NCI-H460 (cell line): ENCODE measurements at places on chromosomes 2 and 18. TPM values are rescaled to one million over a fixed set of nuclear protein-coding genes. Genes with fewer than 3 reads are reported as not detected.

The TRMT61B gene
- total RNA-seq: 22.4 and 29.4 TPM in 2 replicates

The HOXD13 gene
- total RNA-seq: 4.7 and 5.2 TPM in 2 replicates

- no peak for DNase-seq
These were observed 191.4 kb upstream of the CHAC2 start for GRCh38 chr2:53576166-53576565.

DNA sequence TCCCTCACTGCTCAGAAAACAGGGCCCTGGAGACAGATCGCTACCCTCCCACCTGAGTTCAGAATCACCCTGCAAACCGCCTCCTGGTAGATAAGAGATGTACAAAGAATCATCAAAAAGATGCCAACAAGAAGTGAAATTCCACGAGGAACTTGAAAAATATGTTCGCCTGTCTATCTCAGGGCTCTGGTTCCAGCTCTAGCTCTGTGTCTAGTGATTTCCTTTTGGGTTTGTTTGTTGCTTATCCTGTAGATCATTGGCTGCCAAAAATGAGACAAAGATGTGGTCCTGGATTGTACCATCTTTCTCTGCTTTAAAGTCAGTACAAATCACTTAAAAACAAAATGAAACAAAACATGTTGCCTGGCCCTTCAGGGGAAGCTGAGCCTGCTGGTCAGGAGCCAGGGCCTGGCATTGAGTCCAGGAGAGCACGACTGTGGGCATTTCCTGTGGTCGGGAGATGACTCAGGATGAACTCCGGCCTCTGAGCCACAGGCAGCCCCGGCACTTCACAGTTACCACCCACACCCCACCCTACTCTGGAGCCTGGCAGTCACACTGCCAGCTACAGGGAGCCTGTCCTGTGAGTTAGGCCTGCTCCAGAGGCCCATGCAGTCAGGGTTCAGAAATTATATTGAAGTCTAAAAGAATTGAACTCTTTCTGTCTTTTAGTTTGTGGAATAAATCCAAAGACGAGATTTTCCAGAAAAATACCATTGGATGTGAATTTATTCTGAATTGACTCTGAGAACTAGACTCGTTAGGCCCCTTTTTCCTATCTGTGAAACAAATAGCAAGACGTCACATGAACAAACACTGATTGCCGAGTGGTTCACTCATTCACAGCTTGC lies 8.0 kb upstream of the ITGB6 start:
- peak; percentile 90 for DNase-seq

- DNase-seq: no peak
These were observed 3.7 kb downstream of the ODC1 start for GRCh38 chr2:10444463-10444862.

DNA sequence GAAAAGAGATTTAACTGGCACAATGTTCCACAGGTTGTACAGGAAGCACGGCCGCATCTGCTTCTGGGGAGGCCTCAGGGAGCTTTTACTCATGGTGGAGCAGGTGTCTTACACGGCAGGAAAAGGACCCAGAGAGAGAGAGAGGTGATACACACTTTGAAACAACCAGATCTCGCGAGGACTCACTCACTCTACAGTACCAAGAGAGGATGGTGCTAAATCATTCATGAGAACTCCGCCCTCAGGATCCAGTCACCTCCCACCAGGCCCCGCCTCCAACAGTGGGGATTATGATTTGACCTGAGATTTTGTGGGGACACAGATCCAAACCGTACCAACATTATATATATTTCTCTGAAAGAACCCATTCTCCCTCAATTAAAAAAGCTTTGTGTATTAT lies 79.7 kb upstream of the DOCK10 start:
- no peak for DNase-seq

GRCh38 chr18:54023471-54023870 lies 201.0 kb downstream of the MBD2 start:
- no peak for DNase-seq

The ELOA2 gene
- not detected in 2 replicates for total RNA-seq

- no peak for DNase-seq
These were observed 1.2 kb downstream of the MEX3C start for GRCh38 chr18:51196118-51196810.

DNA sequence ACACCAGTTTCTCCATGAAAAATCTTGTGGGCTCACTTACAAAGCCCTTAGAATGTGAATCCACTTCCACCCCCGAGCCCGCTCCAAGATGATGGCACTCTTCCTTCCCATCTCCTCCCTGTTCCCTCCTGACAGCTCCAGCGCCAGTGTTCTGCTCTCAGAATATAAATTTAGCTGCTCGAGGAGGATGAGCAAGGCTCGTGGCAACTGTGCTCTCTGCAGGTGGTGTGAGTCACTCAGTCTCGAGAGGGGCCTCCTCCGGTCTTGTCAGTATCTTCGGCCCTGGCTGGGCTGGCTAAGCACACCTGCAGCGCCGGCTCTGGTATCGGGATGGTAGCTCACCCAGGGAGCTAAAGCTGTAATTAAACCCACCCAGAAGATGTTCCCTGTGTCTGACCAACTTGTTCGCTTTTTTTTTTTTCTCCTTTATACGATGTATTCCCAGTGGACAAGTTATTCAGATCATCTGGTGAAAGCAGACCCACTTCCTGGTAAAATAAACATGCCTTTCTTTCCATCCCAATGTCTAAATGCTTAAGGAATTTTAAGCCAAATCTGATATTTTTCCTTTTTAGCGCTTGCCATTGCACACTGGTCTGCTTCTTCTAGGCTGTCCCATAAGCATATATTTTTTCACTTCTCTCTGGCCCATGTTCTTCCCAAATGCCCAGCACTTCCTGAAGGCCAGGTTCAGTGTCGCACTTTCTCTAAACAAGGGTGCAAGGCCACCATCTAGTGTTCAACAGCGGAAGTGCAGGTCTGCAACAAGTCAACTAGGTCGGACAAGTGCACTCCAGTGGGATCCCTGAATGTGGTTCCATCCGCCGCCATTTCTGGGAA lies 31.4 kb upstream of the YPEL5 start:
- peak; percentile 76 for DNase-seq

GRCh38 chr18:43777636-43778304 lies 500.5 kb upstream of the SYT4 start:
- DNase-seq: no peak

The KIF1A gene
- total RNA-seq: 0.37 and 0.63 TPM in 2 replicates

The MBOAT2 gene
- 3.8 and 4.9 TPM in 2 replicates for total RNA-seq

The TFCP2L1 gene
- 0.02 and 0.09 TPM in 2 replicates for total RNA-seq

- DNase-seq: peak; percentile 14
These were observed 167.4 kb downstream of the THSD7B start for GRCh38 chr2:136932700-136933099.

GRCh38 chr18:30618567-30618966 lies 424.0 kb downstream of the DSC3 start:
- DNase-seq: no peak

The IL37 gene
- total RNA-seq: 0.75 TPM in 1 of 2 replicates, not detected in the other

- no peak for DNase-seq
These were observed 61.3 kb downstream of the SMAD4 start for GRCh38 chr18:51091270-51091669.

DNA sequence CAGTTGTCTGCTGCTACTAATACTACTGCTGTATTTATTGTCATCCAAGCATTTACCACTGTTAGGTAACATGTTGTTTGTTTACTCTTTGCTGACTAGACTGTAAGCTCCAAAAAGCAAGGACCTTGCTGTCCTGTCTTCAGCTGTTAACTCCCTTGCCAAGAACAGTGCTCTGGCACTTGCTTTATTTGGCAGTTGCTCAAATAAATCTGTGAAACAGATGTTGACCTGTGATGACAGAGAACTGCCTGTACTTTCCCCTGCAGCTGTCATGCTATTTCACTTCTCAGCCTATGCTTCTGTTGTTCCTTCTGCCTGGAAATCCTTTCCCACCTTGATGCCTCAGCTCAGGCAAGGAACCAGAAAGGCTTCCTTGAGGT lies 181.2 kb downstream of the ATAD2B start:
- DNase-seq: no peak

- no peak for DNase-seq
These were observed 294.3 kb downstream of the SRBD1 start for GRCh38 chr2:45316576-45317338.

- DNase-seq: no peak
These were observed 6.5 kb upstream of the ACTG2 start for GRCh38 chr2:73886357-73886756.

GRCh38 chr18:69978732-69979715 lies 31.4 kb upstream of the CD226 start:
- DNase-seq: no peak

DNA sequence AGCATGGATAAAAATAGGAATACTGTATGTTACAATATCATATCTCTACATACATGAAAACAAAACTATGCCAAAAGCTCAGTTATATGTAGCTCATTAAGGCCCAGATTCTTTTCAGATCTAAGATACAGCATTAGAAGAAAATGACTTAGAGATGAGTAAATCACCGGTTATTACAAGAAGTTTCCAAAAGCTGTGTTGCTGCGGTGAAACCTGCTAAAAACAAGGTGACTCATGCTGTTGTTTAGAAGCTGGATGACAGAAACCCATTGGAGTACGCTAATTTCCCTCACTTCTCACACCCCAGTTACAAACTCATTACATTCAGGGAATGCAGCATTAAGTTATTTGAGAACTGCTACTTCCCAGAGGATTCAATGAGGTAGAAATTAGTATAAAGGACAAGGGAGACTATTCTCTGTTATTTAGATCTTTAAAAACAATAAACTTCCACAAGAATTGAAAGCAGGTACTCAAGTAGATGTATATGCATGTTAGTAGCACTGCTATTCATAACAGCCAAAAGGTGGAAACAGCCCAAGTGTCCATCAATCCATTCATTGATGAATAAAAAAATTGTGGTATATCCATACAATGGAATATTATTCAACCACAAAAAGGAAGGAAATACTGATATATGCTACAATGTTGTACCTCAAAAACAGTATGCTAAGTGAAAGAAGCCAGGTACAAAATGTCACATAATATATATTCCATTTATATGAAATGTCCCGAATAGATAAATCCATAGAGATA lies 32.6 kb downstream of the RBKS start:
- no peak for DNase-seq

The MAL gene
- total RNA-seq: not detected in 2 replicates

GRCh38 chr2:25380586-25381375 lies 39.1 kb upstream of the DNMT3A start:
- no peak for DNase-seq

The RNF125 gene
- 2.2 and 2.8 TPM in 2 replicates for total RNA-seq

The CD207 gene
- not detected in 2 replicates for total RNA-seq

GRCh38 chr2:68196120-68196716 lies 38.5 kb downstream of the PNO1 start:
- peak; percentile 40 for DNase-seq

DNA sequence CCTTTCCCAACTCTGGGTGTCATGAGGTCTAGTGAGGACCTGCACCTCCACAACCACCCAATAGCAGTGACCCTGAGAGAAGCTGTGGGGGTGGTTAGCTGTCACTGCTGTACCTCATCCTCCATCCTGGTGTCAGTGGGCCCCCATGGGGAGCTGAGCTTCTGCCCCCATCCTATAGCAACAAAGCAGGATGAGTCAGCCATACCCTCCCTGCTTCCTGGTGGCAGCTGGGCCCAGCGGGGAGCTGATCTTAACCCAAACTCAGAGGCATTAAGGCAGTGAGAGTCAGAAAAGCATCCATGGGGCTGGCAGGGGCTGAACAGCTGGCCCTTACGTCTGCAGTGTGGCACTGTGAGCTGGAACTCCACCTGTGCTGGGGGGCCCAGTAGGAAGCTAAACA lies 247.8 kb upstream of the HDAC4 start:
- DNase-seq: no peak

The SAG gene
- total RNA-seq: not detected in 2 replicates

DNA sequence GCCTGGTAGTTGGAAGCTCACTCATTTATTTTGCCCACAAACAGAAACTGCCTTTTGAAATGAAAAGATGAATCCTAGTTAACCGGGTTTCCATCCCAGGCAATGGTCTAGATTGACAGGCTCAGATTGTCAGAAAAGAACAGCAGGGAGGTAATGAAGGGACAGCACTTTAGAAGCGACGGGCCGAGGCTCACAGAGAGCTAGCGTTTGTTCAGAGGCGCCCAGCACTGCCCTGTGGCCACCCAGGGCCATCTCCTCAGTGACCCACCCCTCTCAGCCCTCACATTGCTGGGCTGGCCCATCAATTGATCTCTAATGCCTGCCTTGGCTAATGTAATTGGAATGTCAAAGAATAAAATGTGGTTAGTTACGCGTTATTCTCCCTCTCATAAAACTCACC lies 304.8 kb downstream of the CDCA7 start:
- no peak for DNase-seq

DNA sequence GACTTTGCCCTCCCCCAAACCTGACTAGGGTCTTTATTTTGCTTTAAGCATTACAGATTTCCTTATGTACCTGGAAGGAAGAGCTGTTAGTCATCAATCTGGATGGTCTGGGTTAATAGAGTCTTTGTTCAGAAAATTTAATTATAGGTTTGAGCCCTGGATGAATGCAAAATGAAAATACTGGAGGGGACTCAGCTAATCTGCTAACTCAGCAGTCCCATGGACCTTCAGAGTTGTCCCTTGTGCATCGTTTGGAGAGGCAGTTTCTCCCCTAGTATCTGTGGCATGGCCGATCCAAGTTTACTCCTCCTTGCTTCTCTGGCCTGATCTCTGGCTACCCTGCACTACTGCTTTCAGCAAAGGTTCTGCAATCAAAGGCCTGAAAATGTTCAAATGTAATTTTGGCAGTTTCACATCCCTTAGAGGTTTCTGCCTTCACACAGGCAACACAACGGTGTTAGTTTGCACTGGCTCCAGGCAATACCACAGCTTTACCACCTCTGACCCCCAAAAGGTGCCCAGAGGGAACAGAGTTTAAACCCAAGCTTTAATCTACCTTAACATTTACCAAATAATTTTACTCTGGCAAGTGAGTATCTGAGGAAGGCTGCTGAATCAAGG lies 134.3 kb downstream of the THADA start:
- DNase-seq: no peak

- DNase-seq: no peak
These were observed 162.2 kb upstream of the PGAP1 start for GRCh38 chr2:197088694-197089093.

- DNase-seq: peak; percentile 25
These were observed 36.0 kb downstream of the PPP4R3B start for GRCh38 chr2:55581435-55581834.

- DNase-seq: no peak
These were observed 81.9 kb upstream of the PKDCC start for GRCh38 chr2:41965909-41966295.

DNA sequence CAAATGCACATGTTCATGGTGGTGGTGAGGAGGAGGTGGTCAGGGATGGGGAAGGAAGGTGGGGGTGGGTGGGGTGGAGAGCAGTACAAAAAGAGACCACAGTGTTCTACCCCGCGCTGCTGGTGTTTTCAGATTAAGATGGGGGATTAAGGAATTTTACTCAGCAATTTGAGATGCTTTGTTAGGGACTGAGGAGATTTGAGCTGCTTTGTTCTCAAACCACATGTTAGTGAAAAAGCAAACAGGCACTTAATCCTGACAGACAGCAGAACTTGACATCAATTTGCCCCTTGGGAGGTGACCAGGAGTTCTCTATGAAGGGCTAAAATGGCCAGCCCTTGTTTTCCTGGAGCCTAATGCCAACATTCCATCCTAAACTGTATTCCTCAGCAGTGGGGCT lies 244.5 kb downstream of the MEIS1 start:
- no peak for DNase-seq

The TMEM37 gene
- 1.4 and 2.5 TPM in 2 replicates for total RNA-seq

The ARHGAP25 gene
- 2.1 and 3.1 TPM in 2 replicates for total RNA-seq
